ENCODE measurements at places on chromosomes 2 and 18.

GRCh38 chr18:43481069-43481468, 203.8 kb upstream of the SYT4 start:
- DNase-seq = no peak

DNA sequence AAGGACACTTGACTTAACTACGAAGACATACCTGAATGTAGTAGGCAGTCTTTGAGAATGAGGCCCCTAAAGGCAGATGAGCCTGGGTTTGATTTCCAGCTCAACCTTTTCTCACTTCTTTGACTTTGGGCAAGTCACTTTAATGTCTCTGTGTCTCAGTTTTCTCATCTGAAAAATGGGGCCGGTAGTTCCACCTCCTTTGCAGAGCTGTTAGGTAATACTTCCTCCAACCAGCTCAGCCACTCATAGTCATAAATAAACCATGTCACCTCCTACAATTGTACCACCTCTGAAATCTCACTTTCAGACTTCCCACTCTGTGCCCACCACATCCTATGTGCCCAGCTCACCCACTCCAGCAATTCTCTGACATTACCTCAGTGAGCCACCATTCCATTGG, 10.4 kb downstream of the ARHGAP25 start:
- no peak for DNase-seq

- DNase-seq = no peak
Observed at GRCh38 chr2:58266211-58266610, 25.1 kb upstream of the FANCL start.

- DNase-seq = no peak
Observed at GRCh38 chr2:203890733-203891132, 23.2 kb downstream of the CTLA4 start.

DNA sequence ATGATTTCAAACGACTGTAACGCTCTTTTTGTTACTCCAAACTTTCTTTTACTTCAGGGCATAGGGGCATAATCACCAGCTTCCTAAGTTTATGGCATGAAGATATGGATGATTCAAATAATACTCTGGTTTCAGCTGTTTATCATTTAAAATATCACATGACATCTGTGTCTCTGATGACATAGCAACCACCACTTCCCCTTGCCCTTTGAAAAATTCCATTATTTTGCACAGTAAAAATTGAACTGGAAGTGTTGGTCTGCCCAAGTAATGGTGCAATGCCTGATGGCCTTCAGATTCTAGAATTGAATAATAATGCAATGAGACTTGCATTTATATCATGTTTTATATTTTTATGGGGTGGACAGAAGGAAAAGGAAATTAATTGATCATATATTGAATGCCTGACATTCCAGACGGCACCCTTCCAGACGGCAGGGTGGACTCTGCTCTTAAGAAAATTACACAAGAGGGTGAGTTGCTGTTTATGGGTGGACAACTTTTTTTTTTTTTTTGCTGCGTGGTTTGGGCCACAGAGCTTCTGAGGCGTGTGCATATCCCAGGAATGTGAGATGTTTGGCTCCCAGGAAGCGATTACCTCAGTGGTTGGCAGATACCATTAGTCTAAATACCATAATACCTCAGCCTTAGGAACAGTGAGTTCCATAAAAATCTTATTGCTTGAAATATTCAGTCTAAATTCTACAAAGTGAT, 101.7 kb upstream of the ZNF521 start:
- no peak for DNase-seq

- DNase-seq = no peak
Observed at GRCh38 chr2:10765914-10766313, 44.5 kb downstream of the ATP6V1C2 start.

DNA sequence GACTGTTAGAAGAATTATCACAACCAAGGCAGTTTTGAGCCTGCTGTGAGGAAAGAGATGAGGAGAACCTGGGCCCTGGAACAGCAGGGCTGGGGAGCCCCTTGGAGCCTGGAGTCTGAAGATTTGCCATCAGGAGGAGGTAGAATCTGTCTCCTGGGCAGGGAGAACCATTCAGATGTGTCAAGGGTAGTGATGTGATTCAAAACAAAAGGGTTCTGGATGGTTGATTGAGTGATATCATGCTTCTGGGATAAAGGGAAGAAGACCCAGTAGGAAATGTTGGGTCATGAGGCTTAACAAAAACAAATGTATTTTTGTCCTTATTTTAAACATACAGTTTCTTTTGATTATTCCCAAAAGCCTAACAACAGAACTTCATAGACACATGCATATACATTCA, 28.6 kb downstream of the RNF144A start:
- DNase-seq = no peak

DNA sequence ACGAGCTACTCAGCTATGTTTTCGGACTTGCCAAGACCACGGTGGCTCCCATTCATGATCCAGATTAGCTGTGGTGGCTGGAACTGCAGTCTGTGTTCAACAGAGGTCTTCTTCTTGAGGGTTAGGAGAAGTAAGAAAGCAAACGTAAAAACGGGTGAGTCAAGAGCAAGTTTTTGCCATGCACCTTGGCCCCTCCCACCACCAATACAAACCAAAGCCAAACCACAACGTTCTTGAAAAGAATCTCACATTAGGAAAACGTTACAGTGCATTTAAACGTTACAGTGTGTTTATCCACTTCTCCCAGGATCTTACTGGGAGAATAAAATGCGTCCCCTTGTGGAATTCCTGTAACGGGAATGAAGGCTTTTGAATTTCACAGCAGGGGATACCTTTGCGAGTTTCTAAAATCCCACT, 725 bp downstream of the FBXO48 start:
- no peak for DNase-seq

DNA sequence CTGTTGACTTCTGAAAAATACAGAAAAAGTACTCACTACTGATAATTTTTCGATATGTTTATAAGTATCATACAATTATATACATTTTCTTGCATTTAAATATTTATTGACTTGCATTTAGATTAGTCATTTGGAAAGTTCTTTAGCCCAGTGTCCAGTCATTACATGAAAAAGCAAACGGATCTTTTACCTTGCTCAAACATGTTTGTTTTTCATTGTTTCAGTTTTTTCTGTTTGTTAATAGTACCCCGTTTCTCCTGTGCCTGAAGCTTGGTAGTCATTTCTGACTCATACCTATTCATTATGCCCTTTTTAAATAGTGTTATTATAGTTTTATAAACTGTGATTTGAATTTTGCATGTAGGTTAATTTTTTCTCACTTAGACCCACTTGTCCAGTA, 28.1 kb downstream of the CEP192 start:
- DNase-seq = no peak

DNA sequence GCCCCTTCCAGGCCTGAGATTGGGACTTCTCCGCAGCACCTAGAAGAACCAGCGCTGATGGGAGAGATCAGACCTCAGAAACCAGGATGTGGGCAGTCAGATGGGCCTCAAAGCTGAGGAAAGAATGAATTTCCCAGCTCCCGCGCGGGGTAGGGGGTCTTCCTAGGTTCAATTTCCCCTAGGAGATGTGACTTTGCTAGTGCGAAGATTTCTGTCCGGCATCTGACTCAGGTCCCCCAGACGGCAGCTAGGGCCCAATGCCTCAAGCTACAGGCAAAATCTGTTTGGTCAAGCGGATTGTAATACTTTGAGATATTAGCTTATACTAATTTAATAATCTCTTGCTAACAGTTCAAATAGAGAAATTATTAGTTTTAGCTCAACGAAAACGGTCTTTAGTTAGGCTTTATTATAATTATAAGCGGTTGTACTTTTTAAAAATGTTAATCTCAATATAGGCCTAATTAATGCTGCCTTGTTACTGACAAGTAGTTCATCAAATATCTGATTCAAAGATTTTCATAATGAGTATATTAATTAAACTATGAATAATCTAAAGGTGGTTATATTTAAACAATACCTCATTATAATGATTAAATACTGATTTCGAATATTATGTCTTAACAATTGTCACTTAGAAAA, 5.8 kb downstream of the DLX1 start:
- no peak for DNase-seq

- no peak for DNase-seq
Observed at GRCh38 chr2:12005886-12006681, 259.7 kb downstream of the LPIN1 start.

GRCh38 chr2:6224267-6224666, 532.1 kb downstream of the SOX11 start:
- no peak for DNase-seq

DNA sequence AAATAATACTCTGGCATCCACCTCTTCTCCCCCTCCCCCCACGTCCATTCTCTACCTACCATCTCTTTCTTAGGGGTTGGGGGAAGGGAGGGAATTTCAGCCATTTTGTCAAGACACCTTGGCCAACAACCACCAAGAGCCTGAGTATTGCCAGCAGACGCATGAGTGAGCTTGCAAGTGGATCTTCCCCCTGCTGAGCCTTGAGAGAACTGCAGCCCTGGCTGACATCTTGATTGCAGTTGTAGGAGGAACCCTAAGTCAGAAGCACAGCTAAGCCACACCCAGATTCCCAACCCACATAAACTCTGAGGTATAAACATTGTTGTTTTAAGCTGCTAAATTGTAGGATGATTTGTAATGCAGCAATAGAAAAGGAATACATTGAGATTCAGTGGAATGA, 165.6 kb downstream of the TMEFF2 start:
- DNase-seq = no peak

DNA sequence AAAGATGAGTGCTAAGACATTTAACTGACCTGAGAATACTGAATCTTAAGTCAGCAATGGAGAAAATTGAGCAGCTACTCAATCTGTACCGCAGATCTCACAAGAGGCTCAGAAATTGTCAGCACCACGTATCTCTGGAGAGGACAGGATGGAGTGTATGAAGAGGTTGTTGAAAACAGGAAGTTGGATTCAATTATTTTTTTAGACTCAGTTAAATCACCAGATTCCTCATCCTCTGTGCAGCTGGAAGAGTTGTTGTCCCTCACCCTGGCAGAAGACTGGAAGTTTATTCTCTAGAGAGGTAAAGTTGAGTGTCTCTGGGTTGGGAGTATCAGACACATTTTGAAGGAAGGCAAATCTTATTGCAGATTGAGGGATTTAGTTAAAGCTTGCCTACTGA, 114.9 kb upstream of the NT5C1B start:
- no peak for DNase-seq

GRCh38 chr2:120503793-120504571, 158.0 kb downstream of the INHBB start:
- DNase-seq = no peak

DNA sequence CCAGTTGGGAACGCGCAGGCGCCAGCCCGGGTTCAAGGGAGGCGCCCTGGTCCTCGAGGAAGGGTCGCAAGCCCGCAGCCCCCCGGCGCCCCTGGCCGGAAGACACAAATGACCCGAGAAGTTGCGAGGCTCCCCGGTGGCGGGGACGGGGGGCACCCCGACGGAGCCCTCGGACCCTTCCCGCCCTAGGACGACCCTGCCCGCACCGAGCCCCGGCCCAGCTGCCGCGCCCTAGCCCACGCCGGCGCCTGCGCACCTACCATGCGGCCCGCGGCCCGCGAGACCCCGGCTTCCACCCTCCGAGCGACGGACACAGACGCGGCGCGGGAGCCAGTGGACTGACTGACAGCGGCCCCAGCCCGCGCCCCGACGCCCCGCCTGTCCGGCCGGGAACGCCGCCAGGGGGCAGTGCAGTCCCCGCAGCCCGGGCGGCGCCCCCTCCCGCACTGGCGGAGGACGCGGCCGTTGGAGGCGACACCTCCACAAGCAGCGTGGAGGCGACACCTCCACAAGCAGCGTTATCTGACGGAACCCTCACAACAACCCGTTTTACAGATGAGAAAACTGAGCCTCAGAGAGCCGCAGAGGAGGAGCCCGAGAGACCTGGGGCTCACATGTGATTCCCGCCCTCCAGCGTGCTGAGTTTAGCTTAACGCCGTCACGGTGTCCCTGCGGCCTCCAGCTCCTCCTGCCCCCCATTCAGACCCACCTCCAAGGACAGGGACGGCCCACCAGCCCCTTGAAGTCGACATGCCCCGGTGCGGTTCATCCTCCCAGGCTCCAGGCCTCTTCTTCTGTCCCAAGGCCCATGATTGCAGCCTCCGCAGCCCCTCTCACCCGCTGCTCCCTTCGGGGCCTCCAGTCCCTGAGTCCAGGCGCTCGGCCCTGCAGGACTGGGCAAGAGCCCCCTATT, at the start of gene NMUR1:
Gene NMUR1, minus strand, starts transcription at position 347 of the 913 bp plus-strand sequence. Its CDS starts 84 bp downstream, at position 263.
- no peak for DNase-seq

GRCh38 chr2:233602076-233602475, 15.4 kb upstream of the UGT1A8 start:
- DNase-seq = no peak

DNA sequence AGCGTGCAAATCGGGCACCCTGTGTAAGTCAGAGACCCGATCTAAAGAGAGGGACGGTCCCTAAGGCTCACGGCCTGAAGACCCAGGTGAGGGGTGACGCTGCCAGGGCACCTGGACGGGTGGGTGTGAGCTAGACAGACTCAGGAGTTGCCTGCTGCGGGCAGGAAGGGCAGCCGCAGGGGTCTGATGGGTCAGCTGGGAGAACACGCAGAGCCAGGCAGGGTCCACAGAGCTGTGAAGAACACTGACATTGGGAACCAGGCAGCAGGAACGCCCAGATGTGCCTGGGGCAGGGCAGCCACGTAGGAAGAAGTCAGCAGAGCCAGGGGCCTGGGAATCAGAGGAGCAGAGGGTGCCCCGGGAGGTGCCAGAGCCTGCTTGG, 25.9 kb downstream of the HDAC4 start:
- no peak for DNase-seq

DNA sequence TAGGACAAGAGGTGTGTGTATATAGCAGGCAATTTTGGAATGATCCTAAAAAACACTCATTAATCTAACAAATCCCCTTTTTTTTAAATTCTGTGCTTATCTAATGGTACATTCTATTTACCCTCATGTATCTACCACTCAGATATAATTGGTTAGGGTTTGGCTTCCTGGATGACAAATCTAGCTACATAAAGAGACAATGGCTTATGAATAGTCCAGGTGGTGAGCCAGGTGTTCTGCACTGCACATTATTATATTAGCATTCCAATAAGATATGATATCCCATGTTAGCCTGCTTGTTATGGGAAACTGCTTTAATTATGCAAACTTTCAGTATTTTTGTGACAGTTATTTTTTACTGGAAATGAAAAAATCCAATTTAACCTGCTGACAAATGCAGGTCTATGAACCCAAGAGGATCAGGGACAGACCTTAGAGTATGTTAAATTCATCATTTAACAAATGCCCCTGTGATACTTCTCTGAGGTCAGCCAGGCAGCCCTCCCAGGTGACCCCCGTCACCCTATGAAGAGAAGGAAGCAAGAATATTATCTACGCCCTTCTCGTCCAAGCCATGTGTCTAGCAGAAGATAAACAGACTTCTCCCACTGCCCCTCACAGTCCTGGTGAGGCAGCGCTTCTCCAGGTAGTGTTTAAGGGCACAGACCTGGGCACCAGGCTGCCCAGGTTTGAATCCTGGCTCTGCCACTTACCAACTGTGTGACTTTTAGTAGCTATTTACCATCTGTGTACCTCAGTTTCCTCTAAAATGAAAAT, 83.0 kb downstream of the ADD2 start:
- DNase-seq = no peak
